ENCODE measurements at places on chromosomes 3 and 15.

- no peaks in the 10 kb centered on the region for H3K27me3 ChIP-seq
Measured at GRCh38 chr3:43770426-43771103, 79.8 kb downstream of the ABHD5 start.

GRCh38 chr3:20043825-20044224, 3.6 kb downstream of the KAT2B start:
- peak overlapping the region; percentile 16 for H3K27ac ChIP-seq
- no peak for DNase-seq
- H3K27me3 ChIP-seq: no peaks in the 10 kb centered on the region
- no peaks in the 10 kb centered on the region for H3K4me1 ChIP-seq
- no peaks in the 10 kb centered on the region for H3K36me3 ChIP-seq

GRCh38 chr15:63832620-63833019, 1.1 kb downstream of the HERC1 start:
- H3K27ac ChIP-seq: no peak overlapping the region
- H3K4me3 ChIP-seq: peak overlapping the region; percentile 79
- peaks cover 16% of the 10 kb centered on the region for H3K4me1 ChIP-seq
- no peaks in the 10 kb centered on the region for H3K36me3 ChIP-seq

DNA sequence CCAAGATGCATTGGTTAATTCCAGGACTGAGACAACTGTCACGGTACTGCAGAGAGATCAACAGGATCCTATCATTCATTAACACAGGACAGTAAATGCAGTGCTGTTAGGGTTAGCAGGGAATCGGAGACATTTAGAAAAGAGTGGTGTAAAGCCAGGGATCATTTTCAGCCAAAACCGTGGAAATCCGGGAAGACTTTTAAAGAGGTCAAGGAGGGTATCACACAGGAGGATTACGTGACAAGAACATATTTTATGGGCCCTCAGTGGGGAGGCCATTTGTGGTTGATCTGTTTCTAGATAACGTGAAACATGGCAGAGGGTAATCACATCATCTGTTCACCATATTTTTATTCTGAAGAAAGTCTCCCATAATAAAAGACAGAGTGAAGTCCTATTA, 216.1 kb downstream of the PTPRG start:
- H3K4me1 ChIP-seq: no peaks in the 10 kb centered on the region
- H3K27me3 ChIP-seq: no peaks in the 10 kb centered on the region
- no peak overlapping the region for H3K4me3 ChIP-seq
- H3K27ac ChIP-seq: no peak overlapping the region

GRCh38 chr15:40855706-40856234, 11.9 kb downstream of the SPINT1 start:
- H3K27me3 ChIP-seq: no peaks in the 10 kb centered on the region
- H3K27ac ChIP-seq: no peak overlapping the region
- DNase-seq: no peak
- H3K4me3 ChIP-seq: no peak overlapping the region
- peaks cover 8% of the 10 kb centered on the region for H3K4me1 ChIP-seq

- H3K36me3 ChIP-seq: no peaks in the 10 kb centered on the region
- H3K4me3 ChIP-seq: no peak overlapping the region
- no peaks in the 10 kb centered on the region for H3K27me3 ChIP-seq
- no peak overlapping the region for H3K27ac ChIP-seq
Measured at GRCh38 chr15:51752888-51753287, 1.5 kb downstream of the TMOD2 start.

DNA sequence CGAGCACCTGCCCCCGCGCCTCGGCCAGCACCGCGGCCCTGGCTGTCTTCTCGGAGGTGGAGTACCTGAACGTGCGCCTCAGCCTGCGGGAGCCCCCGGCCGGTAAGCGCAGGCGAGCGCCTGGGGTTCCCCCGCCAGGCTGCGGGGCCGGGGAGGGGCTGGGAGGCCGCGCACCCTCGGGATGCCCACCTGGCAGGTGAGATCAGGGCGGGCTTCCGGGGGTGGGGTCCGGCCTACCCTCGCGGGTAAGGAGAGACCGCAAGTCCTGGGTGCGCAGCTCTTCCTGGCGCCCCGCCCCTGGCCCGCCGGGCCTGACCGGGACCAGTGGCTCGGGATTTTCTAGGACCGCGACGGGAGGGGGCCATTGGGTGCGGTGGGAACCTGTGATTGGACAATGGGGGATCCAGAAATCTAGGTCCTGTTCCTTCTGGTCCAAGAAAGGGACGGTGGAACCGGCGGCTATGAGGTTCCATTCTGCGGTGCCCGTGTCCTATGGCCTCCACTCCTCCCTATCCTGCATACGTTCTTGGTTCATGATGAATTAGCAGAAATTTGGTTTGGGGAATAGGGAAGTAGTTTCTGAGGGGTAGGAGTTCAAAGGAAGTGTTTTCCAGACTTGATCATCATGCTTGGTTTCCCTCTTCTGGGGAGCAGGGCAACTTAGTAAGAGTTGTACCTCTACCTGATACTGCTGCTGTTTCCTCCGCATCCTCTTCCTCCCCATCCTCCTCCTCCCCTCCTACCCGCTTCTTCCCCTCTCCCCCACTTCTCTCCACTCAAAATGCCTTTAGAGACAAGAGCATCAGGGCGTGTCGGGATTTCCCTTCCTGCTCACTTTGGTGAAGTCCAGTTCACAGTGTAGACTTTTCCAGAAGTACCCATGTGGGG, 808 bp downstream of the ARRDC4 start:
- H3K27me3 ChIP-seq: no peaks in the 10 kb centered on the region
- peak; percentile 77 for DNase-seq
- peak overlapping the region; percentile 96 for H3K4me3 ChIP-seq
- H3K4me1 ChIP-seq: peaks cover 6% of the 10 kb centered on the region
- H3K27ac ChIP-seq: peak overlapping the region; percentile 90
